HS-27A (cell line): ENCODE measurements at places on chromosomes 13 and 19.
A peak's percentile ranks its signal among the peaks of the same experiment; 100 is the strongest.

GRCh38 chr19:7469669-7470285 lies 19.1 kb downstream of the PEX11G start:
- DNase-seq, result no peak

- no peak for DNase-seq
Observed at GRCh38 chr13:108409730-108410129, 140.2 kb downstream of the TNFSF13B start.

- no peak for DNase-seq
Observed at GRCh38 chr19:58034477-58034793, 610 bp downstream of the ZSCAN1 start.

- no peak for DNase-seq
Observed at GRCh38 chr13:99391781-99392469, 84.7 kb upstream of the GPR183 start.

GRCh38 chr13:108597943-108598342 lies 31.5 kb upstream of the MYO16 start:
- no peak for DNase-seq

DNA sequence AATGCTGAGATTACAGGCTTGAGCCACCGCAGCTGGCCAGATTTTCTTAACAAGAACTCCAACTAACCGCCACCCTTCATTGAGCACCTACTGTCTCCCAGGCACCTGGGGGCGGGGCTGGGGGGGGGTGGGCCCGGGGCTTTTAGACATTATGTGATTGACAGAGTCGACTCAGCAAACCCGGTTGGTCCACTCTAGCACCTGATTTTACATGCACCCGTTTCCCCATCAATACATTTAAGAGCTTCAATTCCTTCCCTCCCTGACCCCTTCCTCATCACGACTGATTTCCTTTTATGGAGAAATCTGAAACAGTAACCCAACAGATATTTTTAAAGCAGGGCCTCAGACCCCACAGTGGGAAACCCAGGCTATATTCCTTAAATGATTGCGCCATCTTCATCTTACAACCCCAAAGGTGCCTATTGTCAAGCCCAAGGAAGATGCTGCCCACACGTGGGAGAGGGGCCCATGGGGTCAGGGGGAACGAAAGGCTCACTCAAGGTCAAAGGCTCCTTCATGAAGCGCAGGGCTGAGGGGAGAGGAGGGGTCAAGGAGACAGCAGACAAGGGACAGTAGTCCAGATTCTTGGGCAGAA lies 1.8 kb downstream of the INSR start:
- DNase-seq, result no peak

DNA sequence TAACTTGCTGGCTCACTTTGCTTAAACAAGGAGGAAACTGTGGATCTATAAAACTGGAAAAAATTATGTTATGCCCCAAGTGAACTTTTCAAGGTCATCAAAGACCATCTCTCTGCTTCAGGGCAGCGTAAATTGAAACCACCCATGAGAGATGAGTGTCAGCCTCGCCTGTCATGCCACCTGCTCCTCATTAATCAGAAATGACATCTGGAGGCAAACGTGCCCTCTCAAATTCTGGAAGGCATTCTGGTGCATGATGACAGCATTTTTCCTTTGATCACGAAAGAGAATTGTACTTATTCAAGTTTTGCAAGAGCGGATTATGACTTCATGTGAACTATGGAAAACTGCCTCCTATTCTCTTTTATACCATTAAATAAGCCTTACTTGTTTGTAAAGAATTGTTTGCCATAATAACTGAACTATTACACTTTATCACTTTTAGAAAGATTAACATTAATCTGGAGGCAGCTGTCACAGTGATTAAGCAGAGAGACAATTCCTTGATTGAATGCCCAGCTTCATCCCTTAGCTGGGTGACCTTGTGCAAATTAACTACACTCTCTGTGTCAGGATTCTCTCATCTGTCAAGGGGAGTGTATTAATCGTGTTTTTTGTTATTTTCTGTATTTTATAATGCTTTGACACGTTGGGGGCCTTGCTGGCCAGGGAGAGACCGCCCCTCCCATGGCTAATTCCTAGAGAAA lies 17.0 kb upstream of the SACS start:
- DNase-seq, result no peak

GRCh38 chr13:66618702-66619101 lies 611.4 kb downstream of the PCDH9 start:
- DNase-seq, result no peak

DNA sequence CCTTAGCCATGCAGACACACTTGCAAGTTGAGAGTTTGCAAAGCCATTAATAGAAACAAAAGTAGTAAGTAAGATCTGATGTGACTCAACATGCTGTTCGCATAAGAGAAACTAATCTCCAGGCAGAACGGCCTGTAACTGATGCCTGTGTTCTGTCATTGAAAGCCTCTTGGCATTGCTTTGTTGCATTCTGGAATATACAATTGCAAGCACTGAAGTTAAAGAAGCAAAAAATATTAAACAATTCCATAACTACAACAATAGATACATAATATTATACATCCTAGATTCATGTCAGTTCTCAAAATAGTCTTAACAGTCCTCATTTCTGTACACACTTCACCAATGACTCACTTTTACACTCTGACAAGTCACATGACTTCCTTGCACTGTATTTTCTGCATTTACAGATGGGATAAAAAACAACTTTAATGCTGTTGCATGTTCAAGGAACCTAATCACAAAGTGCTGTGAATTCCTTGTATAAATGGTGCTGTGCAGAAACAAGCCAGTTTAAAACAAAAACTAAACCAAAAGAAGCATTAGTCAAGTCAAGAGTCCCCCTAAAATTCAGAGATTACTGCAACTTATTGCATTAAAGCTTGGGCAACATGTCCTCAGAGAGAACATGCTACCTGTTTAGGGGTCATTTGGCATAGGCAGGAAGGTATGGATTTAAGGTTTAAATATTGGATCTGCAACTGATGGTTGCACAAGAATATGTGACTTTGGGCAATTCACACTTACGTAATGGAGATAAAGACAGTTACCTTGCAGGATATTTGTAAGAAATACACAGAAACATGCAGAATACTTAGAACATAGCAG lies 79.5 kb upstream of the SERP2 start:
- DNase-seq, result no peak

DNA sequence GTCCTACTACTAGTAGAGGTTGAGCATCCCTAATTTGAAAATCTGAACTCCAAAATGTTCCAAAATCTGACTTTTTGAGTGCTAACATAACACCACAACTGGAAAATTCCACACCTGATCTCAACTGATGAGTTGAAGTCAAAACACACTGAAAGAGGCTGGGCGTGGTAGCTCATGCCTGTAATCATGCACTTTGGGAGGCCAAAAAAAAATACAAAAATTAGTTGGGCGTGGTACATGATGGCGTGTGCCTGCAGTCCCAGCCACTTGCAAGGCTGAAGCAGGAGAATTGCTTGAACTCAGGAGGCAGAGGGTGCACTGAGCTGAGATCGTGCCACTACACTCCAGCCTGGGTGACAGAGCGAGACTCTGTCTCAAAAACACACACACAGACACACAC lies 29.9 kb downstream of the USP12 start:
- no peak for DNase-seq

DNA sequence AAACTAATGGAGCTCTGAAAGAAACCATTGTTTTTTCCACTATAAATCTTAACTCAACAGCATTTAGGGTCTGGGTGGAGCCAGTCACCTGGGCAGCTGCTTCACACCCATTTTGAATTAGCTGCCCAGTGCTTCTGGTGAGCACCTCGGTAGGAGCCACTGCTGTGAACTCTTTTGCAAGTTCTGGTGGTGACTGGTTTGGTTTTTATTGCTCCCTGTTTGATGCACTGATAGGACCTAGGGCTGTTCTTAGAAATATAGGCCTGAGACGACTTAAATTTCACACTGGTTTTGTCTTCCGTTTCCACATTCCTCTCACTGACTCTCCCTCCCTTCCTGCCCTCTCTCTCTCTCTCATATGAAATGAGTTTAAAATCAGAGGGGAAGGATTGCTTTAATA lies 103.9 kb downstream of the GGACT start:
- DNase-seq, result no peak

DNA sequence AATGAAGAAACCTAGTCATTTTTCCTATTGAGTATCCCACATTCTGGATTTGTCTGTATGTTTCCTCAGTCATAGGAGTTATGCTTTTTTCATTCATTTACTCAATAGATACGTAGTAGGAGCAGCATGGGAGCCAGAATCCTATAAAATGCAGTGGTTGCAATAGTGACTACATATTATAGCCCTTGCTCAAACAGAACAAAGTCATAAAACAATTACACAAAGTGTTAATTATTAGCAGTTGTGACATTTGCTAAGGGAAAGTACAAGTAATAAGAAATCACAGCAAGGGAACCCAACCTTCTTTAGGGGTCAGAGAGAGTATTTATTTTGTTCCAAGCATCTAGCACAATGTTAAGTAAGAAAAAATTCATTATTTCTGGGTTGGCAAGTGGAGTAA lies 27.7 kb upstream of the POU4F1 start:
- no peak for DNase-seq

DNA sequence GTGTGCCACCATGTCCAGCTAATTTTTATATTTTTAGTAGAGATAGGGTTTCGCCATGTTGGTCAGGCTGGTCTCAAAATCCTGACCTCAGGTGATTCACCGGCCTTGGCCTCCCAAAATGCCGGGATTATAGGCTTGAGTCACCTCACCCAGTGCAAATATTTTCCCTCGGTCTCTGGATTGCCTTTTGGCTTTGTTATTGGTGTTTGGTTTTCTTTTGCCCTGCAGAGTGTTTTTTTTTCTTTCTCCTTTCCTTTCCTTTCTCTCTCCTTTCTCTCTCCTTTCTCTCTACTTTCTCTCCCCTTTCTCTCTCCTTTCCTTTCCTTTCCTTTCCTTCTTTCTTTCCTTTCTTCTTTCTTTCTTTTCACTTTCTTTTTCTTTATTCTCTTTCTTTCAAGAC lies 33.2 kb downstream of the KDM4B start:
- peak; percentile 60 for DNase-seq

DNA sequence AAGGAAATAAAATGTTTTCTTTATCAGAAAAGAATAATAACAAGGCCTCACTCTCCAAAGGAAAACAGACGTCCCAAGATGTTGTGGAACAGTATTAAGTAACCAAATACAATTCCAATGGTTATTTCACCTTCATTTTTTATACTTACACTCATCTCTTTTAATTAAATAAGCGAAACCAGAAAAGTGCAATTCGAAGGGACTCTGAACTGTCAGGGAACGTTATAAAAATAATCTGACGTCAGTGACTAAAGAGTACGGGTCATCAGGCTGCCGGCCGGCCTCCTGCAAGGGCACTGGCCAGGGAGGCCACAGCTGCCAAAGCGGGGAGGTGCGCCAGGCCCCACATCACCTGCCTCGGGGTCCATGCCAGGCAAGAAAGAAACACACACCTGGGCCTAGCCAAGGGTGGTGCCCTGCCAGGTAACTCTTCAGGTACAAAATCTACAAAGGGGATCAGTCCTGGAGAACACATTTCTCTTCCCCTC lies 61.2 kb downstream of the CDADC1 start:
- no peak for DNase-seq

- DNase-seq, result no peak
Observed at GRCh38 chr13:64263285-64263684, 2847.6 kb upstream of the PCDH20 start.

DNA sequence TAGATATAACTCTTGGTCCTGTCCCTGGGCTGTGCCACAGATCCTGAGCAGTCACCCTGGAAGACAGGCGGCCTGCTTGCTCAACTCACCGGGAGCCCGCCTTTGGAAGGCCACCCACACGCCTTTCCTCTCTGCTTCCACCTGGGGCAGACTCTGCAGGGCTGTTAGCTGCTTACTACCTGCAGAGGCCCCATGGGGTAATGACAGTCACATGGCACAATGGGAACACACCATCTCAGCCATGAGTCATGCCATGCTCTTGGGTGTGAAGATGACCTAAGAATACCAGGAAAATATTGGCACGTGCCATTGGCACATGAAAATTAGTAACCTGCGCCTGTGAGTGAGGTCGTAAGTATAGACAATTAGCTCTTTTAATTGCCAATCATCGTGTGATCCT lies 108.6 kb downstream of the COL4A2 start:
- DNase-seq, result no peak

DNA sequence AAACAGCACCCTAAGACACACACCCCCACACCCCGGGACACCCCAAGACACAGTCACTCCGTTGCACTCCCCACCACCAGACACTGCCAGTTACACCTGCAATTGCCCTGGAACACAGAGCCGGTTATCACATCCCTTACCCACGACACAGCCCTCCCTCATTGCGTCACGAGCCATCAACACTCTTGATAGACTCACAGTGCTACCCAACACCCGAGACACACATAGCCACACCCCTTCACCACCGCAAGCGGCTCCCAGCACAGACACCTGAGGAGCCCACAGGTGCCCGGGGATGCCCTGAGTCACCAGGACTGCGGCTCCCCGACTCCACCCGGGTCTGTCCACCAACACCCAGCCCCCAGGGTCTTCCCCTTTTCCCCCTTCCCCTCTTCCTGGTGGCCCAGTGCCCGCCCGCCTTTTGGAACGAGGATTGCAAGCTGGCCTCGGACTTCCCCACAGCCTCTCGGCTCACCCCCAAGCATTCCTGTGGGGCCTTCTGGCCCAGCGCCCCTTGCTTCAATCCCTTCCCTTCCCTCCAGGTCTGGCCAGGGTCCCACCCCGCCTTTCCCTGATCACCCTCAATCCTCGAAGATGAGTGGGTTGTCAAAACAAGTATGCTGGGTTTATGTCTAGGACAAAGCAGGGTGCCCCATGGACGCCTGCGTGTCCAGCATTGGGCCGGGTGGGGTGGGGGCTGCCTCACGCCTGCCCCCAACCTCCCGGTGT lies 1.7 kb upstream of the PTGER1 start:
- DNase-seq, result no peak

DNA sequence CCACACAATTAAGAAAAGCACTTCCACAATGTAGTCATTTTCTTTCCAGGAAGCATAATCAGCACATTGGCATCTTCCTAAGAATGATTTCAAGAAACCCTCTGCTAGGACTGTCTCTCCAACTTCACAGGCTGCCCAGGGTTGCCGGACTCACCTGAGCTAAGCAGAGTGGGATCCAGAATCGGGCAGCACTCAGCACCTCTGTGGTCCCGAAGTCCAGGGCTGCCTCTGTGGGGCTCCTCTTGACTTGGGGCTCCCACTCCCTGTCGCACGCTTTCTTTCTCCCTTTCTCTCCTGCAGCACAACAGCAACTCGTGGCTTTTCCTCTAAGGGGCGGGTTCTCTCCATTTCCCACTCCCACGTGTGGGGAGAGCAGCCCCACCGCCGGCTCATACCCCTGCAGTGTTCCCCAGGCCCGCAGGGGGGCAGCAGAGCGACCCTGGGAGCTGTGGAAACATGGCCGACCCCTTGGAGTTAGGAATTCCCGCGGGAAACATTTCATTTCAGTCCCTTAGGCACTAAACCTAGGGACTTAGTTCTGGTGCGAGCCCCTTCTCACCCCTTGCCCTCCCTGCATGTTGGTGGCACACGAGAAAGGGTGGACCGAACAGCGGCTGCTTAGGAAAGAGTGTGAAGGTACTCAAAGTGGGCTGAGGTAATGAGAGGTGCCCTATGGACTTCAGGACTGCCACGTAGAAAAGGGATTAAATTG lies at the start of gene TMEM272:
TSS of gene TMEM272 (minus strand) at position 316 of the 712 bp plus-strand sequence. CDS start 6,647 bp downstream, outside the sequence.
- peak; percentile 15 for DNase-seq

- DNase-seq, result no peak
Observed at GRCh38 chr13:41408746-41409145, 48.6 kb upstream of the RGCC start.
